Cortex of kidney (tissue), 1 donor: ENCODE measurements at places on chromosomes 11 and 22.

- no peak for DNase-seq
These were observed at the start of gene CCDC88B for GRCh38 chr11:64339754-64340408. CCDC88B (plus strand) TSS chr11:64340204; CDS start chr11:64340267, 63 bp downstream.

DNA sequence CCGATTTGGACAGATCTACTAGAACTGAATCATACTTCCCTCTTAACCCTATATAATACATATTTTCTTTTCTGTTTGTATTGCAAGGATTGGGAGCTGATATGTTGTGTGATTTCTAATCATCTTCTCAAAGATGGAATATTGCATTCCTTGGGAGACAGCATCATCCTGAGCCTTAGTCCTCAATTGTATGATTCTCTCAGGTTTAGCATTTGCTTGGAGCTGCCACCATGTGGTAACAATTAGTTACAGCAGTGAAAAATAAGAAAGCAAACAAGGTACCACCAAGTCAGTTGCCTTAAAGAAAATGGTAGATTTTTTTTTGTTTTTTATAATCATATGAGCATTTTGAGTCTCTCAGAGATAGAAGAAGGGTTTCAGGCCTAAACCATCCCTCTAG, 11.9 kb downstream of the SNX19 start:
- DNase-seq, result no peak

DNA sequence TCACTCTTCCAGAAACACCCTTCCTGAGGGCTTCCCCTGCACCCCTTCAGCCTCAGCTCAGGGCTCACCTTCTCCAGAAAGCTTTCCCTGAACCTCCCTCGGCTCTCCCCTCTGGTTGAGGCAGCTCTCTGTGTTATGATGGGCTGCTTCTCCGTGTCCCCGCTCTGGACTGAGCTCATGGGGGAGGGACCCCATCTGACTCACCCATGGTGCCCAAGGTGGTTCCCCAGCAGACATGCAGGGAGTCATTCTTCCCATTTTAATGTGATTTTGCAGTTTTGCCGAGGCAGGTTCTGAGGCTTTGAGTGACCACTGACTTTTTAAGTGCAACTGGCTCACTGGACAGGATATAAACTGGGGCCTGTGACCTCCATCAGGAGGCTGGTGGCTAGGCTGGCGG, 495.1 kb downstream of the TBC1D22A start:
- no peak for DNase-seq

DNA sequence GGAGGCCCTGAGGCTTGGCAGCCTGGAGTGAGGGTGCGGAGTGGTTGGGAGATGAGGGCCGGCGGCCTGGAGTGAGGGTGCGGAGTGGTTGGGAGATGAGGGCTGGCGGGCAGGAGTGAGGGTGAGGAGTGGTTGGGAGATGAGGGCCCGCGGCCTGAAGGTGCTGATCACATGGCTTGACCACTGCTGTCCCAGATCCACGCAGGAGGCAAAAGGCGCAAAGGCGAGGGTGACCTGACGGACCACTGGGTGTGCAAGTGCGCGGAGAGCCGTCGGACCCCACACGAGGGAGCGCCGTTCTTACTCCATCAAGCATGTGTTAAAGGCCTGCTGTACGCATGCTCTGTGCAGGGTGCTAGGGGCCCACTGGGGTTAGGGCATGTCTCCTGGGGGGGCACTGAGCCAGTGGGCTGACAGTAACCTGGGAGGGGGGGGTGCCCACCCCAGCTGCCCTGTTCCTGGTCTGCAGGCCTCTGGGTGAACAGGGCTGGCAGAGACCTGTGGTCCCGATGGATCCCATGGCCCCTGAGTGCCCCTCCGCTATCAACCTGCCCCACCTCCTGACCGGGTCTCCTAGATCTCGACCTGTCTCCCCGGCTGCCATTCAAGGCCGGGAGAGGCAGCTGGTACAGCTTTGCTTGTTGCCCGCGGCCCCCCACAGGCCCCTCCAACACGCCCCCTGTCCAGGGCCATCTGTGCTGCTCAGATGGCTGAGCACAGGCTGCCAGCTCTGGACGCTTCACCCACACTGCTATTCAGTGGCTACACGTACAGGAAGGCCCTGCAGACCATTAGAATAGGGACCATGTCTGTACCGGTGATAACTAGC, 21.1 kb downstream of the MRGPRD start:
- no peak for DNase-seq

DNA sequence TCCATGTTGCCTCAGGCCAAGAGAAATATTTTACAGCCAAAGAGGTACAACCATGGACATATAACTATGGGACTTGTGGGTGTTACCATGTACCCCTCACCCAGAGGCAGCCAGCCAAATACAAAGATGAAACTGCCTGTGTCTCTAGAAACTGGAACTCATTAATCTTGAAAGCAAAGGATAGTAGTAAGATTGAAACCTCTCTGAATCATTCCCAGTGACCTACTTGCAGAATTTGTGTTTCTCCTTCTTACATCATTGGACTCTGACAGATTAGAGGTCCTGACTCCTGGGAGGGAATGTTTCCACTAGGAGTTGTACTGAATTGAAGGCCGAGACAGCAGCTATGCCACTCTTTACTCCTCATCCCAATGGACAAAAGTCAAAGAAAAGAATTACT, 257.4 kb upstream of the UBASH3B start:
- DNase-seq, result no peak

GRCh38 chr11:66388780-66389386, 17.3 kb upstream of the SLC29A2 start:
- no peak for DNase-seq

DNA sequence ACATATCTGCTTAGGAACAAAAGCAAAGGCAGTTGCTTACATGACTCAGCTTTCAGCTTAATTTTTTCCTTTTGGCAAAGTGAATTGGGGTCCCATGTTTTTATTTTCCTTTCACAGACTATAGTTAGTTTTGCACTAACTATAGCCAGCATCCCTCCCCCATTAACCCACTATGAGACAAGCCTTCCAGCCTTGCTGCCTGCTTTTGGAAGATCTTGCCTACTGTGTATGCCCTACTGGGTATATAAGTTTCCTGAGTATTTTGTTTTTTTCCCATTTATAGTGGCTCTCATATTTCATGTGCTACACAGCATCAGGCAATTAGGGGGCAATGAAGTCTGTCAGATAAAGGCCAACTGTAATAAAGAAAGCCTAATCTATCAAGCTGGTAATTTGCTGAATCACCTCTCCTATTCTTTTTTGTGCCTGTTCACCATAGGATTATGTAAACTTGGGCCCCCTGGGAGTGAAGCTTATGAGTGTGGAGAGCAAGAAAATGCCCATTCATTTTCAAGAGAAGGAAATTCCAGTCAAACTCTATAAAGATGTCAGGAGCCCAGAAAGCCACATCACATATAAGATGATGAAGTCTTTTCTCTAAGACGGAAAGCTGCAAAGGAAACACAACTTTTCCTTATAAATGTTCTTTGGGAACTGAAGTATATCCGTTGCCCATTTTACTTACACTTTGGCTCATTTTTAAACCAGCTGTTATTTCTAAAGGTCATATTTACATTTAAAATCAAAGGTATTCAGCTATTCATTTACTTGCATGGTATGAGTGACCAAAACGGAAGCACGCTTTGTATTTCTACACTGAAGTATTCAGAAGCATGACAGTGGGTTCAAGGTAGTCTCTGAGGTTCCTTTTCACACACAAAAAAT, 64.0 kb downstream of the CCDC83 start:
- no peak for DNase-seq

- no peak for DNase-seq
These were observed 216.6 kb upstream of the NARS2 start for GRCh38 chr11:78791254-78791653.

DNA sequence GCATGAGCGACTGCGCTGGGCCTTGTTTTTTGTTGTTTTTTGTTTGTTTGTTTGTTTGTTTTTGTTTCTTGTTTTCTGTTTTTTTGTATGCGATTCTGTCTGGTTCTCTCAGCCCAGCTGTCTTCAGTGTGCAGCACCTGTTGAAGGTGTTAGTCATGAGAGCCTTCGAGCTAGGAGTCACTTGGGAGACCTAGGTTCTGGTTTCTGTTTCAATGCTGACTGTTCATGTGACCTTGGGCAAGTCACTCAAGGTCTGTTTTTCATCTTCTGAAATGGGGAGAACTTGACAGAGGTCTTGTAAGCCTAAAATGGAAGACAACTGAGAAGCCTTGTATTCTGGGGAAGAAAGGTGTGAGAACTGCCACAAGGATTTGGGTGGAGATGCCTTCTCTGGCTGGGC, 1.8 kb downstream of the DCPS start:
- DNase-seq, result no peak

DNA sequence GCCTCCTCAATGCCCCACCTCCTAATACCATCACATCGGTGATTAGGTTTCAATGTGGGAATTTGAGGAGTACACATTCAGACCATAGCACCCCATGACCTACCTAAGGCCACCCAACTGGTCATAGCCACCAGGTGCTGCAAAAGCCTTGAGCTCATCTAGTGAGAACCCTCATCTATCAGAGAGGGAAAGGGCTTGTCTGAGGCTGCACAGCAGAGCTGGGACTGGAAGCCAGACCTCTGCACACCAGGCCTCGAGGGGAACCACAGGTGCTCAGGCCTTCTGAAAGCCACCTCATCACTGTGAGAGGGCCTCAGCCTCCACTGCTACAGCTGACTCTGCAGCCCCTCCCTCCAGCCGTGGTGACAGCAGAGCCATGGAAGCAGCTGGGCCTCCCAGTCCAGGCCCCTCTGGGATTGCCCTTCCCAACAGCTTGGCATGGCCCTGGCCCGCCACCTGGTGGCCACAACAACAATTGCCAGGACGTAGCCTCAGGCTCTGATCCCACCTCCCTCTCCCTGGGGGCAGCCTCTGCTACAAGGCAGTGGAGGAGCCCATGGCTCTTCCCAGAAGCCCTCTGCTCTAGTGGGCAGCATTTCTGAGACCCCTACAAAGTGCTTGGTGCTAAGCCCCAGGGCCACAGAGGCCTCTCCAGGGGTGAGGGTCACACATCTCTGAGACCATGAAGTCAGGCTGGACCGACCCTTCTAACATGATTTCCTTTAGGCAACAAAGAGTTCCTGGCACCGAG, 41.0 kb upstream of the PRDM11 start:
- no peak for DNase-seq

- DNase-seq, result no peak
These were observed 10.2 kb downstream of the SLC35F2 start for GRCh38 chr11:107848345-107848744.

- DNase-seq, result no peak
These were observed 154.7 kb downstream of the CADM1 start for GRCh38 chr11:115349335-115350017.

DNA sequence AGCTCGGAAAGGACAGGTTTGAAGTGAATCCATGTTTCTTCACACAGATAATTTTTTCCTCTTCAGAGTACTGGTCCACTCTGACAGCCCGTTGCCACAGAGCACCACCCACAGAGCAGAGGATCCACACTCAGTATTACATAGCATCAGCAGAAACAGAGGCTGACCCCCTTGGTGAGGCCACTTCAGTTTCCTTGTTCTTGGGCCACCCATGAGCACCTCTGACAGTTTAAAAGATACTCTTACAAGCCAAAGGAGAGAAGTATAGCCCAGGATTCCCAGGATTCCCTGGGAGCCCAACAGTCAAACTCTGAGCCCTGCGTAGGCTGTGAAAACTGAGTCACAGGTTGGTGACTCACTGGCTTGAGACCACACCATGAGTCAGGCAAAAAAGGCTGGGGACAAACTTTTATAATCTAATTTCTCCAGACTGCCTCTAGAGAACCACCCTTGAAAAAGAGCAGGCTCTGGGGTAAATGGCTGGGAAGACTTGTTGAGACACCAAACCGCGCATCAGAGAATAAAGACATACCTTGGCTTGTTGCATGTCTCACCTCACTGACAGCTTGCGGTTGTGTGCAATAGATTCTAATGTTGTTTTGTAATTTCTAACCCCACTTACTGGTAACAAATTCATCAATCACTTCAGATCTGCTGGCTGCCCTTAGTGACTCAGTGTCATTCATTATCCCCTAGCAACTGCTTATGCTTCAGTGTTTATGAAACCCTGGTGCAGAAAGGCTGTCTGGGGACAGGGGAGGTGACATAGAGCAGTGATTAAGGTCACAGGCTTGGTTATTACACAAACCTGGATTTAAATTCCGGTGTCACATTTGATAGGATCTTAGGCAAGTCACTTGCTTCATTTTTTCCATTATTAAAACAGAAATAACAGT, 56.9 kb upstream of the PRSS23 start:
- no peak for DNase-seq

- DNase-seq, result no peak
These were observed 1110.9 kb upstream of the CNTN5 start for GRCh38 chr11:97909614-97910399.

DNA sequence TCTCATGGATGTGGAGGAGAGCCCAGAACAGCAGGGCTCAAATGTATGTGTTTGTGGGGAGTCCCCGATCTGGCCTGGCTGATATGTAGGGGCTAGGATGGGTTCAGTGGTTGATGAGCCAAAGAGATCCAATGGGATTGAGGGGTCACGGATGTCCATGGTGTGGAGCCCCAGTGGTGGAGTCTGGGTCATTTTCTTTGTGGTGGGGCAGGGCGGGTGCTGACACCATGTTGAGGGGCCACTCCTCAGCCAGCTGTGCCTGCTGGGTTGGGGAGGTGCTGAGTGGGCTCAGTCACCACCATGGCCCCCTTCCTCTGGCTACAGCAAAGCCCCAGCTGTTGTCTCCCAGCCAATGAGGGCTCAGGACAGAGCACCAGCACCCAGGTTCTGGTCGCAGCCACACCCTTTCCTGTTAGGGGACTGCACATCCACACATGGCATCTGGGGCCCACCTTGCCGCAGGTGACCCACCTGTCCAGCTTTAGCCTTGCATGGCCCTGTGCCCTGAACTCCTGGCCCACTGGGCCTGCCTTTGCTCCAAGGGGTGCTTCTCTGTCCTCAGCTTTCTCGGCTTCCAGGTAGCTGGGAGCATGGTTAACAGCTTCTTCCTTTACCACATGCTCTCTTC, 3.2 kb upstream of the GNAZ start:
- DNase-seq, result no peak

- DNase-seq, result no peak
These were observed 14.3 kb upstream of the MAPK11 start for GRCh38 chr22:50284479-50284878.

GRCh38 chr22:35477911-35478582, 62.6 kb upstream of the RASD2 start:
- DNase-seq, result no peak

DNA sequence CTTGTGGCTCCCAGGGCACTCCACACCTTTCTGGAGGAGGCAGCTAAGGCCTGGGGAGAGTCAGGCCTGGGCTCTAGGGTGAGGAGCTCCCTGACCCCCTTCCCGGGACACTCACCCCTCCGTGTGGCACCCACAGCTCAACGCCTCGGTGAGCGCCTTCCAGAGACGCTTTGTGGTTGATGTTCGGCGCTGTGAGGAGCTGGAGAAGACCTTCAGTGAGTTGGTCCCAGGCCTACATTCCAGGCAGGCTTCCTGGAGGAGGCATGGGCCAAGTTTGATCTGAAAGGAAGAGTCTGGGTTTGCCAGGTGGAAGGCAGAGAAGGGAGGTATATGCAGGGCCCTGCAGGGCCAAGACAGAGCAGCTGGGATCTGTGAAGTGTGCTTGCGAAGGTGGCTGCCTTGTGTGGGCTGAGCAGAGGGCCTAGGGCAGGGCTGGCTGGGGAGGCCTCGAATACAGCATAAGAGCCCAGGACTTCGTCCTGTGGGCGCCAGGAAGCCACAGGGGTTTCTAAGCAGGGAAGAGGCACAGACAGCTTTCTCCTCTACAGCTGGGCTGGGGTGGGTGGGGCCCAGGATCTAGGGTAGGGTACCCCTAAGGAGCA, 2.9 kb downstream of the TCIRG1 start:
- no peak for DNase-seq

- DNase-seq, result no peak
These were observed 34.9 kb upstream of the PICALM start for GRCh38 chr11:86103808-86104207.
